T-cell (primary cell): ENCODE measurements at places on chromosomes 3 and 15.

- no peak for DNase-seq
Observed at GRCh38 chr15:70141376-70142071, 43.8 kb upstream of the TLE3 start.

DNA sequence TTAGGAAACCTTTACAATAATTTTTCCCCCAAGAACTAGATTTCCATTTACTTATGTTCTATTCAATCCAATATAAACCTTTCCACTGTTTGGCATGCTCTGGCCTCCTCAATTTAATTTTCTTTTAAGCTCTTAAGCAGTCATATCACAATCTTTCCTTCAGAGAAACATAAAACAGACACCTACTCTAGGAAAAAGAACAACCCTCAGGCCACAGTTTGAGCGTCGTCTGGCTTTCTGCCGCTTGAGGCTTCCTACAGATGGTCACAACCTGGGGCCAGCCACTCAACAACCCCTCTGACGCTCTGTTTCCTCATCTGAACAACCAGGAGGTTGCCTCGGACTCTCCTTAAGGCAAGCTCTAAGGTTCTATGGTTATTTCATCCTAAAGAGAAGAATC lies 143.3 kb downstream of the ADAMTS17 start:
- no peak for DNase-seq

DNA sequence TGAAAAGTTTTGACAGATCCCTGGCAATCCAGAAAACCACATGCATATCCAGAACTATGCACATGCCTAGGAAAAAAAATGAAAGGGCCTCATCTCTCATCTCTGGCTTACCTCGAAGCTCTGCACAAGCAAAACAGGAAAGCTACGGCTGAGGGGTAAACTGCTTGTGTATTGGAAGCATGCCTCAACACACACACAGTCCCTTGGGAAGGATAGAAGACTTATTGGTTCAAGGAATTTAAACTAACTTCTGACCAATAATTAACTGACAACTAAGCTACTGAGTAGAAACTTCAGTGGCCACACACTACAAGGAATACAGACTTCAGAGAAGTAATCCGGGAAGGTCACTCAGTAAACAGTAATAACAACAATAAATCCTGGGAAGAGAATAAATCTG lies 59.9 kb upstream of the POMGNT2 start:
- no peak for DNase-seq

- DNase-seq: peak; percentile 54
Observed at GRCh38 chr15:65981837-65982626, 112.7 kb downstream of the RAB11A start.

- peak; percentile 82 for DNase-seq
Observed at GRCh38 chr3:50611464-50612233, at the start of gene CISH. TSS of gene CISH (minus strand) at chr3:50611774. CDS start at chr3:50611650, 124 bp downstream.

DNA sequence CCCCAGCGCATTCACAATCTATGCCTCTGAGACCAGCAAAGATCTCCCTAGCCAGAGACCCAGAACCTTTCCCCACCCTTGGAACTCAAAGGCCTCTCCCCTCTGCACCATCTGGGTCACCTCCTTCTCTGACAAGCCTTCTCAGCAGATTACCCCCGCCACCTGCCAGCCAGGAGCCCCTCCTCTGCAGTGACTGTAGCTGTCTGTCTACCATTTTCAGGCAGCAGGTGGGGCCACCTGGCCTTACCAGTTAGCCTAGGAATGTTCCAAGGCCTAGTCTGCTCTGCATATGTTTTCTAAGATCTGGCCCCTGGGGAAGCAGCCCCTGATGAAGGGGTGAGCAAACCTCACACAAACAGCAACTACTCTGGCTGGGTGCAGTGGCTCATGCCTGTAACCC lies 2.4 kb downstream of the MYLK start:
- DNase-seq: no peak

DNA sequence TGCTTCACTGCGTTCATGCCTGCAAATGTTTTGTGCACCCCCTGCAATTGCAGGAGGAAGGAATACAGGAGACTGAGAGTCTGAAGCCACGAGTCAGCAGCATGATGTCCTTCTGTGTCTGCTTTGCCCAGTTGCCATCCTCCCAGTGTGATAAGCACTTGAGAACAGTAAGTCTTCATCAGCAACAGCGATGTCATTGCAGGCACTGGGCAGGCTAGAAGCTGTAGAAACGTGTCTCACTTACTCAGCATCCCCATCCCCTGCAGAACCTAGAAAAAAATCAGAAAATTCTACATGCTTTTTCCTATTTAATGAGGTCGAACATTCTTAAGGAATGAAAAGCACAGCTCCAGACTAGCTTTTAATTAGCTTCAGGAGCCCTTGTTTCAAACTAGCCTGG lies 156.5 kb upstream of the LPP start:
- no peak for DNase-seq

DNA sequence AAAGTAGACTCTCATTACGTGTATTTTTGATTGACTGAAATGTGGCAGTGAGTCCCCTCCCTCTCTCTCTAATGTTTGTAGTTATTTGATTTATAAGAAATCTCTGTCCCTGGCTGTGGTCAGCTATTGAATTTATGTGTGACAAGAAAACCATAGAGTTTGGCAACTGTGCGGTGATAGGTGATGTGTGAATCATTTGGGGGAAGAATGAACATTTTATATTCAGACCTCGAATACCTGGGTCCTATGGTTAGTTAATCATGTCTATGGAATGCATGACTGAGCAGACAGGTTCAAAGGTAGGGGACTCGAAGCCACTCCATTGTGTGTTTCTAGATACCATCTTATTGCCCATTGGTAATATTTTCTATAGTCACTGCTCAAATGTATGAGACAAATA lies 712.1 kb downstream of the MECOM start:
- DNase-seq: no peak

DNA sequence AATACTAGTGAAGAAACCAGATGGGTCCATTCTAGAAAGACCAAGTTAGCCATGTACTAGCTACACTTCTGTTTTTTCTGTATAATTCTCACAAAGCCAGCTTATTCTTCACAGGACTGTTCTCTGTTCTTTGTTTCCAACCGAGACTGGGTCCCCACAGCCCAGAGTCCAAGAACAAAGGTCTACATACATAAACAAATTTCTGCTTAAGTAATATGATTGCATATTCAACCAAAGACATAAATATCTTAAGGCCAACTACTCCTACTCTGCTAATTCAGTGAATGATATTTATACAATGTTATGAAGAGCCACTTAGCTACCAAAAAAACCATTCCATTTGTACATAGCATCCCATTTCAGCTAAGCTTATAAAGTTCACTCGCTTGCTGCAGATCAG lies 299.8 kb upstream of the CCDC54 start:
- DNase-seq: no peak

DNA sequence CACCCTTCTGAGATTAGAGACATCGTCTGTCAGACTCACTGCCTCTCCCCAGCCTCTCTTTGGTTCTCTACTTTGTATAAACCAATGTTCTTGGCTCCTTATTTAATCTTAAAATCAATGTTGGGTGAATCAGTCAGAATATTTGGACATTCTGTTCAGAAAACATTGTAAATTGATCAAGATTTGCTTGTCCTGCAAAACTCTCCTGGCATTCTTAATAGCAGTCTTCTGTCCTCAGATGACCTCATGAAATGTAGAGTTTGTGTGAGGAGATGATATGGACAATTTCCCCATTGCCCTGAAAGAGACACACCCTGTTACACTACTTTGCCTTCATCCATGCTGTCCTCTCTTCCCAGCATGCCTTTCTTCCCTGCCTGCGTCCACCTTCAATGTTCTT lies 33.6 kb downstream of the CD200R1L start:
- DNase-seq: no peak

DNA sequence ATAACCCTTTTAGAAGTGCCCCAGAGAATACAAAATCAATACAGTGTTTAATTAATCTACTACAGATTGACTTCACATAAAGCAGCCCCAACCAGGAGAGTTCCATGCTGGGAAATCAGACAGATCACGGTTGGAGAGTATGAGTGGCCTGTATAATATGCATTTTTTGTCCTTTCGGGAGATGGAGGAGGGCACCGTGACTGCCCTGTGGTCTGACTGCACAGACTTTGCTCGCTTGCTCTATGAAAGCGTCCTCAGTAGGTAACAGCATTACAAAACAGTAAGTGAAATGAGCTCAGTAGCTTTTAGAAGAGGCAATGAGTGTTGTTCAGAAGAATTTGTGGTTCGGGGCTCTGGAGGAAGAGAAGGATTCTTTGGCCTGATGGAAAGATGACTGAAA lies 34.2 kb upstream of the SKIL start:
- no peak for DNase-seq

- DNase-seq: no peak
Observed at GRCh38 chr3:86792316-86792715, 198.6 kb downstream of the VGLL3 start.

- DNase-seq: no peak
Observed at GRCh38 chr3:132256989-132257388, 60.2 kb upstream of the ACP3 start.

- DNase-seq: no peak
Observed at GRCh38 chr15:73632670-73633058, 525 bp downstream of the NPTN start.

GRCh38 chr15:101056366-101057334 lies 137.5 kb downstream of the LRRK1 start:
- no peak for DNase-seq

DNA sequence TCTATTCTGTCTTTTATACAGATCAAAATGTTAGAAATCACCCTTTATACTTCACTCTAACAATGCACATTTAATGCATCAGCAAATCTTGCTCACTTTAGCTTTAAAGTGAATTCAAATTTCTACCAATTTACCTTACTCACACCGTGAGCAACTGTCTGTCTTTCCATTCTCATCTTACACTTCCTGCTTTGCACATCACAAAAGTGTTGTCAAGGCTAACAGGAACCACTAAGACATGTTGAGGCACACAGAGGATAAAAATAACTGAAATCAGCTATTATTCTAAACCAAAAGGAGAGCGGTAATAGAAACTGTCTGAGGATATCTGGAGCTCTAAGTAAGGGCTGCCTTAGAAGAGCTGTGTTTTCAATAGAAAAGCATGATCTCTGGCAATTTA lies 519.9 kb downstream of the ZBBX start:
- DNase-seq: no peak

DNA sequence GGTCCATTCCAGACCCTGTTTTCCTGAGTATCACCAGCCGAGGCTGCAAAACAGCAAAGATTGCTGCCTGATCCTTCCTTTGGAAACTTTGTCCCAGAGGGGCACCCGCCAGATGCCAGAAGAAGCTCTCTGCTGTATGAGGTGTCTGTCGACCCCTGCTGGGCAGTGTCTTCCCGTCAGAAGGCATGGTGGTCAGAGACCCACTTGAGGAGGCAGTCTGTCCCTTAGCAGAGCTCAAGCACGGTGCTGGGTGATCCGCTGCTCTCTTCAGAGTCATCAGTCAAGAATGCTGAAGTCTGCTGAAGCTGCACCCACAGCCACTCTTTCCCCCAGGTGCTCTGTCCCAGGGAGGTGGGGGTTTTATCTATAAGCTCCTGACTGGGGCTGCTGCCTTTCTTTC lies 1121.2 kb downstream of the NSUN3 start:
- no peak for DNase-seq

DNA sequence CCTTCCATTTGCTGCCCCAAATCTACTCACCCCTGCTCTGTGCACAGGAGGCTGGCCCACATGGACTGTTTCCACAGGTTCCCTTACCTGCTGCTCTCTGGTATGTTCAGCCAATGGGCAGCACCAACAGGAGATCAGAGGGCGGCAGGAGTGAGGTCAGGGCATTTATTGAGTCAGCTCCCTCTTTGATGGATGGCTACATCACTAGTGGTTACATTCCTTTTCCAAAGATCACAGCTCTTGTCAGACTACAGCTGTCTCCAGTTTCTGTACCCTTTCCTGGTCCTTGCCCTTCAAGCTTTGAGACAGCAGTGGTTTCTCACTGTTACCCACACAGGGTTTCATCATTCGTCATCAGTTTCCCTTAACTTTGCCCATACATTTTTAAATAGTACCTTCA lies 325.1 kb downstream of the SUCLG2 start:
- DNase-seq: no peak

DNA sequence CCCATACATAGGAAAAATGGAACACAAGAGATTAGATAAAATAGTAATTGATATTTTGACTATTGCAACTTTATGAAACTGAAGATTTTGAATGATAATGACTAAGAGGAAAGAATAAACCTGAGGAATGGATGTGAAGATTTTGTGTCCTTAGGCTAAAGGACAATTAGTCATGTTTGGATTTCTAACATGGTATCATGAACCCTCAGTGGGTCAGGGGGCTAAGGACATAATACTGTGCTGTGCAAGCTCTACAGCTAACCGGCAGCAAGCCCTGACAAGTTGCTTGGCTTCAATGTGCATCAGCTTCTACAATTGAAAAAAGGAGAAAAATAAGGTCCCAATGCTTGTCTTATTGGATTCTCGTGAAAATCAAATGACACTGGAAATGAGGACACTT lies 491.0 kb downstream of the MECOM start:
- no peak for DNase-seq

DNA sequence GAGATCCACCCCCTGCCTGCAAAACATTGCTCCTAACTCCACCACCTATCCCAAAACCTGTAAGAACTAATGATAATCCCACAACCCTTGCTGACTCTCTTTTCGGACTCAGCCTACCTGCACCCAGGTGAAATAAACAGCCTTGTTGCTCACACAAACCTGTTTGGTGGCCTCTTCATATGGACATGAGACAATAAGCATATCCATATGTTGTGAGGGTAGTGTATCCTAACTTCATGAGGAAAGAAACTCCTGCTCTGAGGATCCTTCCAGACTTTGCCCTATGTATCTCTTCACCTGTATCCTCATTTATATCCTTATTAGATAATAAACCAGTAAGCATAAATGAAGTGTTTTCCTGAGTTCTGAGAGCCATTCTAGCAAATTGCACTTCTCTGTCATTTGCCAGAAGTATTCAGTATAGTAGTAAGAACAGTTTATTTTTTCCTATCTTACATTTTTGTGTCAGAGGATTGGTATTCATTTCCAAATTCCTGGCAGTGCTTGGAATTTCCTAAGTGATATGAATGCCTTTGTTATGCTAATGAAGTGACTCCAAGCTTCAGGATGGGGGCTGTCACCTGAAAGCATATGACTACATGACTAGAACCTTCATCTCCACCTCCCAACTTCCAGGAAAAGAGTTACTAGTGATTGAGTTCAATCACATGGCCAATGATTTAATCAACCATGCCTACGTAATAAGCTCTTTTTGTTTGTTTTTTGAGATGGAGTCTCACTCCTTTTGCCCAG lies 30.2 kb downstream of the TTBK2 start:
- no peak for DNase-seq

- DNase-seq: no peak
Observed at GRCh38 chr3:31952205-31952604, 28.9 kb downstream of the OSBPL10 start.

- DNase-seq: no peak
Observed at GRCh38 chr3:139319428-139320402, 24.1 kb upstream of the MRPS22 start.
